ENCODE measurements at places on chromosomes 7 and 10. TPM values are rescaled to one million over a fixed set of nuclear protein-coding genes. Genes with fewer than 3 reads are reported as not detected.

Gene LIPN
- not detected for total RNA-seq

Gene EN2
- total RNA-seq = under 0.01 TPM

Gene AKR1C1
- total RNA-seq = 26.9 TPM

Gene PSD
- 12.1 TPM for total RNA-seq

Gene TEX36
- not detected for total RNA-seq

Gene C1QL3
- total RNA-seq = not detected

Gene HHEX
- total RNA-seq = 0.51 TPM

Gene PBLD
- total RNA-seq = 6.7 TPM

Gene TMEM140
- total RNA-seq = 0.47 TPM

Gene SLC26A3
- not detected for total RNA-seq

Gene NOM1
- total RNA-seq = 7.7 TPM

Gene TMEM139
- not detected for total RNA-seq

Gene ARHGAP22
- total RNA-seq = 6.0 TPM

Gene NEUROD6
- not detected for total RNA-seq

Gene ZNF804B
- total RNA-seq = not detected

Measured in pericardium fibroblast (primary cell).